ENCODE measurements at places on chromosomes 7 and 10.
A peak's percentile ranks its signal among the peaks of the same experiment; 100 is the strongest.

DNA sequence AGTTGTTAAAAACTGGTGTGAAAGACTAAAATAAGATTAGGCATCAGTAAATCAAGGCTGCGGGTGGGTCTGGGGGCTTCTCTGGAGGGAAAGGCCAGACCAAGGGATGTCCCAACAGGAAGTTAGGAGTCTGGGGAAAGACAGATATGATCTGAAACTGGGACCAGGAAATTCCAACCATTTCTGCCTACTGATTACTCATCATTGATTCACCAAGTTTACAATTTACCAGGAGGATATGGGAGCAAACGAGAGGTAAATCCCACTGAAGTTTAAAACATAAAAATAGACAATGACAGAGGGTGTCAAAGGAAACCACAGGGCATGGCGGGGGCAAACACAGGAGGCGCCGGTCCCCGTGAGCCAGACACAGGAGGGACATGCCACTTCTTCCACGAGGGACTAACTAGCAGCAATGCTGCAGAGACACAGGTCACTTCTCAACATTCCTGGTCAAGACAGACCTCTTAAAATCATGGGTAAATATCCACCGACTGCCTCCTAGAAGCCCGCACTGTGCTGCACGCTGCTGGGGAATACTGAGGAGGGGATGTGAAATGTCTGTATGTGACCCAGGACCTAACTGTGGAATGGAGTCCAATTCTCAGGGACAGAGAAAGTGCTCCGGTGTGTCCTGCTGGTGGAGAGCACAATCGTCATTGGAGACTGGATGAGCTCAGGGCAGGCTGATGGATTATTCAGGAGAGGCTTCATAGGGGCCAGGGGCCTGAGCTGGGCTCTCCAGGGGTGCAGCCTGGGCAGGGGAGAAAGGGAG lies 153.4 kb upstream of the KLF14 start:
- no peak for DNase-seq

DNA sequence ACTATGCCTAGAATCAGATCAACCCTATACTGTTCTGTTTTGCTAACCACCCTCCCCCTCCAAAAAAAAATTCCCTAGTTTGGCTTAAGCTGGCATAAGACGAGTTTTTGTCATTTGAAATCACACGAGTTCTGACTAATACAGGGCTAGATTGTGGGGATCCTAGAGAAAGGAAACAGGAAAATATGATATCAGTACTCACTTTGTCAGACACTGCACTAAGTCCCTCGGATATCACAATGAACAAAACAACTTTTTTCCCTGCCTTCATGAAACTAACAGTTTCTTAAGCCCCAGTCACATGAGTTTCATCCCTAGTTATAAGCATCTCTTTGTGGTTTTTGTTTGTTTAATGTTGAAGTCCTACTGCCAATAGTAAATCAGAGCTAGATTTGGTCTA lies 118.5 kb downstream of the ITGB8 start:
- no peak for DNase-seq

DNA sequence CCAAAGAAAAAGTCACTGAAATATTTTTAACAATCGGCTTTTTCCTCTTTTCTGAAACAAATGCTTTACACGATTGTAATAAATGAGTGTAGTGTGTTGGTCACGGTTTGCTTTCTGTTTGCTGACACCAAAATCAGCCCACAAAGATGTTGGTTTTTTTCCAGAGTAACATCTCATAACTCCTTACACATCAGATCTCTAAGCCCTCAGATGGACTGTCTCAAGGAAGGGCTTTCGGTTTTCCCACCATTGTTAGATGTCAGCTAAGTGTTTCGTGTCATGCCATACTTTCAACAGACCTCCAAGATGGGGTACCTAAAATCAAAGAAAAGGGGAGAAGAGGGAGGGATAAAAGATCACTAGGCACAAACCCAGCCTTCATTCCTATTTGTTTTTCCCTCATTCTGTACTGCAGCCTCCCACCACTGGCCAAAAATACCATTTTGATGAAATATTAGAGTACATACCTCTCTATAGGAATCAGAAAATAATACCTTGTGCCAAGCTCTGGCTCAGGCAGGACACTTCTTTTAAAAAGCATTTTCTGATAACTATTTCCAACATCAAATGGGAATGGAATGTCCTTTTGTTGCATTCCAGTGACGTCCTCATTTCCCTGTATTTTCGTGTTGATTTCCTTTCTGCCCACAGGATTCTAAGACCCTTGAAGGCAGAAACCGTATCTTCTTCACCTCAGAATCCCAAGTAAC lies 159.1 kb downstream of the DGKI start:
- DNase-seq = no peak

GRCh38 chr7:156929789-156930539 lies 19.5 kb upstream of the NOM1 start:
- DNase-seq = peak; percentile 18

DNA sequence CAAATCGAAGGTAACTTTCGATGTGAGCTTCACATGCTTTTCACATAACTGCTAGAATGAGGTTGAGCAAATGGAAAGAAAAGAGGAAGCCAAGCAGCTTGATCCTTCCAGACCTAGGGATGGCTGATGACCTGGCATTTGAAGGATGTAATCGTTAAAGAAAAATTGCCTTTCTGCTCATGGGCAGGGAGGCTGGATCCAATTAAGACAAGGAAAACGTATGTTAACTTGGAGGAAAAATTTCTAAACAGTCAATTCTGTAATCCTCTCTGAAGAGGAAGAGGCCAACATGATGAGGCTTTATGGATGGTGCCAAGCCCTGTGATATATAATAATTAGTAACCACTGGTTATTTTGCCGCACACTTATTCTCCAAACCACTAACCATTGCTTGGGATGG lies 12.5 kb downstream of the GRK5 start:
- no peak for DNase-seq

GRCh38 chr10:5968681-5969453 lies 8.5 kb downstream of the IL15RA start:
- DNase-seq = no peak

DNA sequence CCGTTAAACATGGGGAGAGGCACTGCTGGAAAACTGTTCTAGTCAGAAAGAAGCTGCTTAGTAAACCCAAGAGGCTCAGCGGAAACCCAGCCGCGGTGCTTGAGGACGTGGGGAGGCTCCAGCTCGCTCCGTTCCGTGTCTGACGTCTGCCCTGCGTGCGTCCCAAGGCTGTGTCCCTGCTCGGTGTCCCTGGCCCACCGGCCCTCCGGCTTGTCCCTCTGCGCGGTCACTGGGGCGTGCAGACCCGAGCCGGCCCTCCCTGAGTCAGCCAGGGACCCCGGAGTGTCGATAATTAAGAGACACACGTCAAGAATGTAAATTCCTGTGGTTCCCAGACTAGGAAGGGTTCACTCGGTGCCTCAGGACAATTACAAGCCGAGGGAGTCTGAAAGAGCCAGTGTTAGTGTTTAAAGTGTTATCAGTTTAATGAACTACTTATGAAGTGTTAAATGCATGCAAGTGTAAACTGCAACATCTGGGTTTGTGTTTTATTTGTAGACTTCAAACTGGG lies 98.9 kb downstream of the WDR11 start:
- no peak for DNase-seq
